Dermis microvascular lymphatic vessel endothelial cell (primary cell): ENCODE measurements at places on chromosomes 6 and 20.

DNA sequence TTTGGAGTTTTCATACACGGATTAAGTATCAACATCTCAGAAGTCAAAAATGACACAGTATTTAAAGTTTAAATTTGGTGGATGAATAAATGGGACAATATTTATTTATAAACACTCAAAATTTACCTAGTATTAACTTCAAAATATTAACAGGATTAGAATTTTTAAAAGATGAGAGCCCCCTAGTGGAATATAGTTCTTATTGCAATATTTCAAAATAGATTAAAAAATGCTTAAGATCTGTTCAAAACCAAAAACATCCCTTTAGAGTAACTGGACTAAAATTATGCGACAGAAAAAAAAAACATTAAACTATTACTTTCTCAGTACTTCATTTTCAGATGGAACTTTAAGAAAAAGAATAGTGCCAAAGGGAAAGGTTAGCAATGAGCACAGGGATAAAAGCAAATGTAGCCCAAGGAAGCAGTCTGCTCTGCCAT lies 56.6 kb downstream of the SNX14 start:
- DNase-seq: no peak

DNA sequence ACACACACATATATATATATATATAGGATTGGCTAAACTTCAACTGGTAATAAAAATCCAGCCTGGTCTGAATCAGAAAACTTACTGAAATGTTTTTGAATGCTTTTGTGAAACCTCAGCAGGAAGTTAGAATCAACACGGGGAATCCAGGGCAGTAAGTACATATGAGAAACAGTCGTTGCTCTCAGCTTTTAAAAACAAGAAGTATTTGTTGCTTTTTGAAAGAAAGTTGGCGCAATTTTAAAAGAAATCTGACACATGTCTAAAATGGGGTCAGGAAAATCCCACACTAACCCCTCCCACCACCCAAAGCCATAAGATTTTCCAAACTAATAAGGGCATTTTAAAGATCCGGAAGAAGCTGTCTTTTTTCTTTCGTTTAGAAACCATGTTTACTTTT lies 11.5 kb upstream of the CCDC170 start:
- DNase-seq: peak; percentile 80

- DNase-seq: peak; percentile 37
Observed at GRCh38 chr20:63740070-63740626, 572 bp downstream of the SLC2A4RG start.

GRCh38 chr6:2307799-2308198 lies 62.4 kb upstream of the GMDS start:
- no peak for DNase-seq

- DNase-seq: no peak
Observed at GRCh38 chr20:2946988-2947961, 74.0 kb downstream of the PTPRA start.

GRCh38 chr6:157531169-157531985 lies 150.4 kb downstream of the ZDHHC14 start:
- peak; percentile 89 for DNase-seq

- DNase-seq: no peak
Observed at GRCh38 chr6:31272836-31273626, 1.1 kb upstream of the HLA-C start.

GRCh38 chr20:47071646-47072185 lies 177.1 kb downstream of the EYA2 start:
- DNase-seq: no peak

GRCh38 chr6:95768539-95768938 lies 191.2 kb downstream of the MANEA start:
- DNase-seq: no peak

DNA sequence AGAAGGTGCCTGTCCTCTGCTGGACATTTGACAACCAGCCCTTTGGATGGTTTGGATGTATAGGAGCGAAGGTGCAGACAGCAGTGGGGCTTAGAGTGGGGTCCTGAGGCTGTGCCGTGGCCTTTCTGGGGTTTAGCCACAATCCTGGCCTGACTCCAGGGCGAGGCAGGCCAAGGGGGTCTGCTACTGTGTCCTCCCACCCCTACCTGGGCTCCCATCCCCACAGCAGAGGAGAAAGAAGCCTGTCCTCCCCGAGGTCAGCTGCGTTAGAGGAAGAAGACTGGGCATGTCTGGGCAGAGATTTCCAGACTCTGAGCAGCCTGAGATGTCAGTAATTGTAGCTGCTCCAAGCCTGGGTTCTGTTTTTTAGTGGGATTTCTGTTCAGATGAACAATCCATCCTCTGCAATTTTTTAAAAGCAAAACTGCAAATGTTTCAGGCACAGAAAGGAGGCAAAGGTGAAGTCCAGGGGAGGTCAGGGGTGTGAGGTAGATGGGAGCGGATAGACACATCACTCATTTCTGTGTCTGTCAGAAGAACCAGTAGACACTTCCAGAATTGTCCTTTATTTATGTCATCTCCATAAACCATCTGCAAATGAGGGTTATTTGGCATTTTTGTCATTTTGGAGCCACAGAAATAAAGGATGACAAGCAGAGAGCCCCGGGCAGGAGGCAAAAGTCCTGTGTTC lies 1.3 kb upstream of the CDKN1A start:
- peak; percentile 37 for DNase-seq

GRCh38 chr6:131383421-131384411 lies 189.3 kb upstream of the ARG1 start:
- no peak for DNase-seq

DNA sequence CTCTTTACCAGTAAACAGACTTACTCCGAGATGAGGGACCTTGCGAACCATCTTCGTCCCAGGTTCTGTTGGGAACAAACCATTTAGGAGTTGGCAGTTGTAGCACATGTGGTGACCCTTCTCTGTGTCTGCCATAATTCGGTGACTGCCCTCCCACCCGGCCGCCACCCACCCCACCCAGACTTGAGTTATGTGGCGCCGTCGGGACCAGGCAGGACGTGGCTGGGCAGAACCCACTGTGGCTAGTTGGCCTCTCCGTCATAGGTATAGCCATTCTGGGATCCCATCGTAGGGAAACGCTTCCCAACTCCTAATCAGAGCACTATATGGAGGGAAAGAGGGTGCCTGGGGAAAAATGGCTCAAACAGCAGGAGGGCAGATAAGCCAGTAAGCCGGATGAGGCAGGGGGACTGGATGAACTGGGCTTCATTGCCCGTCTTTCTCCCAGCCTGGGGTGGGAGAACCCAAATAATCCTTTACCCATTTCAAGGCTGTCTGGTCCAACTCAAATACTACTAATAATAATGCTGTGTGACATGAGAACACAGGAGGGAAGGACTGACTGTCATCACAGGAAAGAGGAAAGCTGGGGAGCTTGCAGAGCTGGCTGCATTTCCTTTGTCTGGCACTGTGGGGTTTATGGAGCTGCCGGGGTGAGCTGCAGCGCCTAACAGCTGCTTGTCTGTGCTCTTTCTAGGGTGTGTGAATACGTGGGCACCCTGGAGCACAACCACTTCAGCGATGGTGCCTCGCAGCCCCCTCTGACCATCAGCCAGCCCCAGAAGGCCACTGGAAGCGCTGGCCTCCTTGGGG lies 73.0 kb upstream of the PBOV1 start:
- DNase-seq: no peak

- DNase-seq: no peak
Observed at GRCh38 chr6:16388488-16388887, 150.1 kb downstream of the GMPR start.

DNA sequence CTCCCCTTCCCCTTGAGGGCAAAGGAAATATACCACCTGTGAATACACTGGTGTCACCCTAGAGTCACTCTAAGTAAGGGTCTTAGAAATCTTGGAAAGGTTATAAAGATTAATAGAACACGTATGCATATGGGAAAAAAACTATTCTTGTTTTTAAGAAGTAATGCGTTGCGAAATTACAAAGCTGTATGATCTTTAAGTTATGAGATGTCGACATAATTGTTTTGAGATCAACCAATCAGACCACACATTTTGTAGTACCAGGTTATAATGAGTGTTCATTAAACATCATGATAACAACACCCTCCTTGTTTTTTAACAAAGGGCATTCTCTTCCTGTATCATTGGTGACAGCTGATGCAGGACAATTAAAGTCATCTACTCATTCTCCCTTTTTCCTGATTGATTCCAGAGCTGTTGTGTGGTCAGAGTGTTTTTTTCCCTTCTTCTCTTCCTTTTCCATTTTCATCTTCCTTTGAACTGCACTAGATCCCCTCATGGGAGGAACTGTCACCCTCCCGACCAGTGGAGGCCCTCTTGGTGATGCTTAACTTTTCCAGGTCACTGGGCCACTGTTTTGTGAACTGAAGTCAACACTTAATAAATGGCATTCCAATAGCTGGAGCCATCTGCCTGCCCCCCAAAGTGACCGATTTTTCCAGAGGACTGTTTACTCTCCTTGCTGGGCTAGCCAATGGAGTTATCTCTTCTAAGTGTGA lies 37.0 kb downstream of the PRDM1 start:
- DNase-seq: no peak

- DNase-seq: no peak
Observed at GRCh38 chr6:150622941-150623874, 23.5 kb downstream of the PLEKHG1 start.

- no peak for DNase-seq
Observed at GRCh38 chr6:159572439-159573110, 120.5 kb downstream of the SOD2 start.

DNA sequence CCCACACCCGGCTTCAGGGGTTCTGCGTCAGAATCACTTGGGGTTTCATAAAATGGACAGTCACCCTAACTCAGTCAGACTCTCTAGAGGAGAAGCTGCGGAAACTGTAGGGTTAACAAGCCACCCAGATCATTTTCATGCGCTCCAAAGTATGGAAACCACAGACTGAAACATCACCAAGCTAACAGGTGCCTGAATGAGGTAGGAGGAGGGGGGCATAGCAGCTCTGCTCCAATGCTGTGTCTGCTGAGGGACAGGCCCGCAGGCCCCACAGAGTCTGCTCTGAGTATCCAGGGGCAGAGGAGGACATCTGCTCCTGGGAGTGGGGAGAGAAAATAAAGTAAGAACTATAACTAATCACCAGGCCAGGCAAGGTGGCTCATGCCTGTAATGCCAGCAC lies 97.1 kb upstream of the AKAP12 start:
- no peak for DNase-seq

GRCh38 chr6:40627316-40627715 lies 40.2 kb upstream of the LRFN2 start:
- DNase-seq: no peak

DNA sequence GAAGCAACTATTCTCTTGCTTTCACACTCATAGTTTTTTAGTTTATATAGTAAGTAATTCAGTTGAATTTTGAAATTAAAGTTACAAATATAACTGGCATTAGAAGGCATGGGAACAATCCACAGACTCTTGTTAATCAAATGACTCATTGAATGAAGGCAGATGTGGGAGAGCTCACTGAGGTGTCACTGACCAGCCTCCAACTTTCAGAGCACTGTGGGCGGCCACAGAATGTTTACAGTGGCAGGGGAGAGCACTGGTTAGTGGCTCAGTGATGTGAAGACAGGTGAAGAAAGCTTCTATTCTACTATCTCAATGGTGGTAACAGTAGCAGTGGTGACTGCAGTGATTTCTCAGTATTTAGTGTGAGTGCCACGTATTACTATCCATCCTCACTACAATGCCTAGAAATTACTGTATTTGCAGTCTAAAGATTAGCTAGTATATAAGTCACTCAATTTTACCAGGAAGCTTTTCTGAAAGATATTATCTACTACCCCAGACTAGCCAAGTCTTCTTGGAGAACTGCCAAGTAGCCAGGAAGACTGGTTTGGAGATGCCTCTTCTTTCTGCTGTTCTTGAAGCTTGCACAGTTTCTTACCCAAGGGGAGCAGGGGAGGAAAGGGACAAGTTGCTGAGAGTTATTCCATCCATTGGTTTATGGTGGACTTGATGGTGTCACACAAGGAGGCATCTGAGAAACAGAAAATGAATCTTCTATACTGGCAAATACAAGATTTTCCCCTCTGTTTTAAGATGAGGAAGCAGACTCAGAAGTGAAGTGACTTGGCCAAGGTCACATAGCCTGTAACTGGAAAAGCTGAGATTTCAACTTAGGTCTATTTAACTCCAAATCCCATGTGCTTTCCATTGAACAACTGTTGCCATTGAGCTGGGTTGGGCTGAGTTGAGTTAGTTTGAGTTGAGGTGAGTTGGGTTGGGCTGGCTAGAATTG lies 231.2 kb downstream of the ANKRD60 start:
- DNase-seq: no peak

- no peak for DNase-seq
Observed at GRCh38 chr6:165010556-165011535, 298.6 kb downstream of the C6orf118 start.

- DNase-seq: no peak
Observed at GRCh38 chr6:43981363-43981990, 145.8 kb downstream of the MRPL14 start.

GRCh38 chr20:37205794-37206193 lies 26.4 kb upstream of the MROH8 start:
- no peak for DNase-seq

- no peak for DNase-seq
Observed at GRCh38 chr20:31590717-31591225, 14.3 kb upstream of the ID1 start.

GRCh38 chr20:1320902-1321653 lies 7.9 kb downstream of the SDCBP2 start:
- no peak for DNase-seq

GRCh38 chr6:33716890-33717632 lies 5.6 kb upstream of the UQCC2 start:
- no peak for DNase-seq

GRCh38 chr6:11650025-11650696 lies 112.6 kb downstream of the TMEM170B start:
- DNase-seq: peak; percentile 100

- DNase-seq: no peak
Observed at GRCh38 chr6:160737934-160738333, 35.9 kb downstream of the PLG start.

DNA sequence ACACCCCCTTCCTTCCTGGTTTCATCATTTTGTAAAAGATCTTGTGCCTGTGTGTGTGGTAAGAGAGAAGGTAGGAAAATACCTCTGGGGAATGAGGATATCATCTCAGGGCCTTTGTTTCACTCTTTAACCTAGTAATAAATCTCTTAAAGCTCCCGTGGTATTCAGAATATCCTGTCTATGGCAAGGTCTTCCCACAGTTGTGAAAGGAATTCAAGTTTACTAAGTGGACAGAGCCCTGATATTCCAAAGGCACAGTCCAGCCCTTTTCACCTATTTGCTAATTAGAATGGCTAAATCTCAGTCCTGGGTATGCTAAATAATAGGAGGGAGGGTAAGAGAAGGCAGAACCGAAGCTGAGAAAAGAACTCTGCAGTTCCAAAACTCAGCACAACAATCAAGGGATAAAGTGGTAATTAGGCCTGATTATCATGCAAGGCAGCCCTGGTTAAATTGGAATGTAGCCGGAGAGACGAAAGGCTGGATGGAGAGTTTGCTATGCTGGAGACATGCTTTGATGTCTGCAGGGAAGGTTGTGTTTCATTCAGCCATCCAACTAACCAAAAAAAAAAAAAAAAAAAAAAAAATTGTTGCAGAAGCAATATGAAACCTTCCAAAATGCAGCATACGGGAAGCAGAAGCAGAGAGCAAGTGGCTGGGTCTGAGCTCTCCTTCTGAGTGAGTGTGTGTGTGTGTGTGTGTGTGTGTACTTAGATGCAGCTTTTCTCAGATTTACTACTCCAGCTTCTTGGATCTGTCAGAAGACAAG lies 28.5 kb upstream of the PIM1 start:
- DNase-seq: no peak

GRCh38 chr6:157728183-157728881 lies 94.7 kb upstream of the SNX9 start:
- no peak for DNase-seq

- DNase-seq: no peak
Observed at GRCh38 chr6:84785671-84786070, 21.3 kb upstream of the TBX18 start.

- no peak for DNase-seq
Observed at GRCh38 chr6:829656-830055, 136.7 kb upstream of the EXOC2 start.

GRCh38 chr20:56163806-56164205 lies 84.7 kb upstream of the MC3R start:
- no peak for DNase-seq
